Activated CD4-positive, alpha-beta T cell treated with anti-CD3 and anti-CD28 coated beads, Interleukin-2, amount 10 ng/mL, durations not matched to agents 24 days and 14 days (primary cell): ENCODE measurements at places on chromosomes 16 and 17.

DNA sequence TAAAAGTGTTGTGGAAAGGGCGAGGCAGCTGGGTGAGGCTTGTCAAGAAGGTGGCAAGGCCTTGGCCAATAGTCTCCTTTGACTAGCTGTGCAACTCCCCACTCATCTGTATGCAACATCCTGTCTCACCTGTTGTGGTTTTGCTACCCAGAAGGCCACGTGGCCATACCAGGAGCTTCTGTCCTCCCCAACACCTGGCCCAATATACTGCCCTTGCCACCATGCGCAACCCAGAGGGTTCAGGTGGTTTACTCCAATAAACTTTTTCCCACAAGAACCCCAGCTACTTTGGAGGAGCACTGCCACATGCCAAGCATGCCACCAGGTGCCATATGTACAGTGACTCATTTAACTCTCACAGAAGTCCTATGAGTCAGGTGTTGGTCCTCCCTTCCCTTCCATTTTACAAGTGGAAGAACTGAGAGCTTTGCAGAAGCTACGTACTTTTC, 10.2 kb downstream of the MYO19 start:
- DNase-seq = no peak

DNA sequence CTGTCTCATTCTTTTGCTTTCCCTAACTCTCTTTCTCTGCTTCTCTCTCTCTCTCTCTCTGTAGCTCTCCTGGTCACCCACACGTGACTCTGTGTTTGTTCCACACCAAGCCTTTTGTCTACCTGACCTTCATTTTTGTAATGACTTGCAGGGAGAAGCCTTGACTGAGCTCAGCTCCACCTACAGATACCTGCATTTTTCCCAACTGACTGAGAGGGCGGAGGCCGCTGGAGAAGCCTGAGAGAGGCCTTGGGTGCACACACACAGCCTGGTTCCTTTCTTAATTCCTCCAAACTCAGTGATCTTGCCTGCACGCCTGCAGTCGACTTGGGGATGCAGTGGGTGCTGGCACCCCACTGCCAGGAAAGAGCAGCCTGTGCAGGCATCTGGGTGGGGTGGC, 68.8 kb downstream of the LYRM1 start:
- no peak for DNase-seq

GRCh38 chr17:50088952-50089825, 6.0 kb upstream of the PDK2 start:
- DNase-seq = no peak

- DNase-seq = no peak
These were observed 11.8 kb upstream of the TMEM220 start for GRCh38 chr17:10741416-10742135.

GRCh38 chr16:2147981-2148671, at the start of gene RAB26:
TSS of gene RAB26 (plus strand) at chr16:2148625. CDS start at chr16:2148784, 159 bp downstream.
- peak; percentile 92 for DNase-seq

GRCh38 chr16:51391798-51392511, 240.9 kb upstream of the SALL1 start:
- DNase-seq = no peak

DNA sequence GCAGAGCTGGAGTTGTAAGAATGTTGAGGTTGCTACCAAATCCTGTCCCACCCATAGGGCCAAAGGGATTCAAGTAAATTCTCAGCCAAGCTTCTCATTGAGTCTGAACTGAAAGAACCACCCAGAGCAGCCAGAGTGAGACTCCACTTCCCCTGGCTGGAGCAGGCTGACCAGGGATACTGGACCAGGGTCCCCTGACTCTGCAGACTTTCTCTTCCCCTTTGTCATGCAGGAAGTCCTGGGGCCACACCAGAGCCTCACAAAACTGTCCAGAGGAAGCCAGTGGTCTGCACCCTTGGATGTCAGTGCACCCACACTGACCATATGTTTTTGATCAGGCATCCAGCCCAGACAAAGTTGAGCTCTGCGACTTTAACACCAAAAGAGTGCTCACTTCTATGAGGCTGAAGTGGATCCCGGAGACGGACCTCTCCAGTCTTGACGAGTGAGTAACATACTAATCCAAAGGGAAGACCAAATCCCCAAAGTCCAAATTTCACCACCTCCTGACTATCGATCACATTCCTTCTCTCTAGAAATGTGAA, 4.1 kb downstream of the NXN start:
- no peak for DNase-seq

DNA sequence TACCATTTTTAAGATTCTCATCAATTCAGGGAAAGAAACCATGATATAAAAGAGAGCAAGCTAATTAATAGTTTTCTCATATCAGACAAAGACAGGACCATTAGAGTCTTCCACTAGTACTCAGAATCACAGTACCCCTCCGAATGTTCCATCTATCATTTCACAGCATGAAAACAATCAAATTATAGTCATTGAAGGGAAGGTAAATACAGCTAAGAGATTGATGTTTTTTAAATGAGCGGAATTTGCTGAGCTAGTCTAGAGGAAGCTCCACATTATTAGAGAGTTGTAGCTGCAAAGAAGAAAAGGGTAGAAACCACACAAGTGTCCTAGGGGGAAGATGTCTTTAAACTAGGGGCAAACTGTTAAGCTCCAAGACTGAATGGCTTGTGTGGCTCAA, 808.9 kb downstream of the CDH11 start:
- no peak for DNase-seq

DNA sequence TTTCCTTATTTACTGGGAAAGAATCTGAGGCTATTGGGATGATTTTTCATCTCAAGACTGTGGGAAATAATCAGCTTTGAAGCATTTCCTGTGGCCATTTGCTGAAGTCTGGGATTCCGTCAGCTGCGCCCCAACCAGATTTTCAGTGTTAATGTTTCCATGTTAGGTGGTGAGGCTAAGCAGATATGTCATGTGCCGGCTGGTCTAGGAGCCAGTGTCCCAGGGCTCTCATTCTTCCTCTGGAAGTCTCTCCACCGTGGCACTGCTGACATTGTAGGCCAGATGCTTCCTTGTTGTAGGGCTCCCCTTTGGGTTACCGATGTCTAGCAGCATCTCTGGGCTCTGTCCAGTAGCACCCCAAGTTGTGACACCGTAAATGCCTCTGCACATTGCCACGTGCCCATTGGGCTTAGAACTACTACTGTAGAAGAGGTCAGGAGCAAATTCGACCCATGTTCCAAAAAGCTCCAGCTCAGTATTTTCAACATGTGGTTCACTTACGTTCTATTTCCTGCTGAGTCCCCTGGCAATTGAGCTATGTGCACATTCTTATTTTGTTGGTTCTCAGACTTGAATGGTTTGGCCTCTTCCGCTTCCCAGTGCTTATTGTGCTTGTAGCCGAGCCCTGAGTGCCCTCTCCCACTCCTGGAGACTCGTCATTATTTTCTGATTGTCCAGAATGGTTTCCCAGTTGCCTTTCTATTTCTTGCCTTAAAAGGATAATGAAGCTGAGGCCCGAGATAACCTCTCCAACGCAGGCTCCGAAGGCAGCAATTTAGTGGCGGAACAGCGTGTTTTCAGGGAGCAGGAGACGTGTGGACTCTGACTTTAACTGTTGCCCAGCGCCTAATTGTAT, 82.2 kb downstream of the SPECC1 start:
- DNase-seq = no peak

- DNase-seq = no peak
These were observed 203.3 kb downstream of the ZNF423 start for GRCh38 chr16:49652456-49653172.

DNA sequence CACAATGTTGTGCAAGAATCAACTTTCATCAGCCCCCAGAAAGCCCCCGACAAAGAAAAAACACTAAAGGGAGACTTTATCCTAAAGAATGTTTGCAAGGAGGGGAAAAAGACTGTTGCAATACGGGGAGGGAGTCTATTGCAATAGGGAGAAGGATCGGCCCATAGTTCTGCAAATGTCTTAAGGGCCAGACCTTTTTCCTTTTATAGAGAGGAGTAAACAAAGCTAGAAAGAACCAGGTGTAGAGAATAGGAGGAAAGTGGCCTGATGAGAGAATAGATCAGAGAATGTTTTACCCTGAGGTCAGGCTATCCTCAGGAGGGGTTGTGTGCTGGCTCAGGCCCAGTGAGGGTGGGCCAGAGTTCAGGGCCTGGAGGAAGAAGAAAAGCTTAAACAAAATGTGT, 8.7 kb upstream of the CAVIN1 start:
- DNase-seq = no peak

- DNase-seq = no peak
These were observed 56.7 kb downstream of the ZNF423 start for GRCh38 chr16:49799172-49799571.

GRCh38 chr17:83073389-83074063, 5.9 kb upstream of the METRNL start:
- DNase-seq = no peak

GRCh38 chr16:64280317-64280716, 841.5 kb downstream of the CDH11 start:
- no peak for DNase-seq

DNA sequence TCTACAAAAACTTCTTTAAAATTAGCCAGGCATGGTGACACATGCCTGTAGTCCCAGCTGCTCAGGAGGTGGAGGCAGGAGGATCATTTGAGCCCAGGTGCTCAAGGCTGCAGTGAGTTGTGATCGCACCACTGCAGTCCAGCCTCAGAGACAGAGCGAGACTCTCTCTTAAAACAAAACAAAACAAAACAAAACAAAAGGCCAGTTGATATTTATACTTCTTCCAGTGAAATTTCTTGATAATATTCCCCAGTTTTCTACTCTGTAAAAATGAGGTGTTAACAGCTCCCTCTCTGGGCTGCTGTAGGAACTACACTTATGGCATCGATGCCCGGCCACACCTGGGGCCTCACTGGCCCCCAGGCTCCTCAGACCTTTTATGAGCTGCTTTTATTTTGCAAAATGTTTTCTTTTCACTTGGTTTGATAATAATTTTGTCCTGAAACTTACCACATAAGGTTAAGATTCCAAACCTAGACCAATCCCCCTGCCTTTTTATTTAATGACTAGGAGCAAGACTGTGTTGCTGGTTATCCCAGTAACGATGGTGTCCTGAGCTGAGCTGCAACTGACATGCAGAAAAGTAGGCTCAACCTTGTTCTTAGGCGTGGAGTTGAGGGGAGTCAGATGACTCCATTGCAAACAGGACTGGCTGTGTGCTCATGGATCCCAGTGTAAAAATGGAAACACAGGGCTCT, 17.6 kb downstream of the MAPK8IP3 start:
- peak; percentile 86 for DNase-seq

DNA sequence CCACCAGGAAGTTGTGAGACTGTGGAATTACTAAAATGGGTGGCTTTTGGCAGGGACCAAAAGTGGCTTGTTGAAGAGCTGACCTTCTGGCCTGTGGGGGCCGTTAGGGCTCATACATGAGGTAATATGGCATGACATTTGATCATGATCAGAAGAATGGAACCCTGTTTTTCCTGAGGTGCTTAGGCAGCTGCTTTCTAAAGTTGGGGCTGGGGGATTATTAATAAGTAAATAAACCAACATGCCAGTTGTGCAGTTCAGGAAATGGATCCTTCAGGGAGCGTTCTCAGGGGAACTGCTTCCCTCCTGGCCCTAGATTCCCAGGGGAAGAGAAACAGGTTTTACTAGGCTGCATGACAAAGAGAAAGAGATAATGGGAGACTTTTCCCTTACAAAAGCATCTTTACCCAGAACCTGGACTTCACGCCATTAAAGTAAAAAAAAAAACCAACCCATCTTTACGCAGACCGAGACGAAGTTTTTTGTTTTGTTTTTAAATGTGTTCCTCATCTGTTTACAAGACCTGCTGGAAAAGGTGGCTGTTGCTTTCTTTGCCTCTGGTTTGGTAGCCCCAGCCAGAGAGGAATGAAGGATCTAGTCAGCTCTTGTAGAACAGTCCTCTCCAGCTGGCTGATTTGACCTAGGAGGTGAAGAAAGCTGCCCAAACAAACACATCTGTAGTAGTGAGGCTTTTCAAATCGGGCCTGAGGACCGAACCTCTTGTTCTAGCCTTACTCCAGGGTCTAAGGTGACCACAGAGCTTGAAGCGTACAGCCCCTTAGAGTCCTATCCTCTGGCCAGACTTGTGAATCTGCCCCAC, 22.7 kb downstream of the YPEL2 start:
- no peak for DNase-seq

DNA sequence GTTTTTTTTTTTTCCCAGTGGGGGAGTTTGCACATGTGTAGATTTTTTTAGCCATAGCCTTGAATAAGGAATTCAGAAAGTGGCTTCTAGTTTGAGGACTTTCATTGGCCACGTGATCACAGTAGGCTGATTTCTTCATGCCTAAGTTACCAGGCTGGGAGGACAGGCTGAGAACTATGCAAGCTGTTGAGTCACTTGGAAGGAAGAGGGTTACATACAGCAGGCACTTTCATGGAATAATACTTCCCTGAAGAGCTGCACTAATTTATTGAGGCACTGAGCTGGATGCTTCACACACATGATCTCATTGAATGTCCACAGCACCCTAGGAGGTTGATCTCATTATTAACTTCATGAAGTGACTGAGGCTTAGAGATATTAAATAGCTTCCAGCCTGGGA, 22.8 kb downstream of the PRKCB start:
- DNase-seq = no peak

GRCh38 chr16:53982631-53983042, 278.7 kb downstream of the FTO start:
- DNase-seq = no peak

DNA sequence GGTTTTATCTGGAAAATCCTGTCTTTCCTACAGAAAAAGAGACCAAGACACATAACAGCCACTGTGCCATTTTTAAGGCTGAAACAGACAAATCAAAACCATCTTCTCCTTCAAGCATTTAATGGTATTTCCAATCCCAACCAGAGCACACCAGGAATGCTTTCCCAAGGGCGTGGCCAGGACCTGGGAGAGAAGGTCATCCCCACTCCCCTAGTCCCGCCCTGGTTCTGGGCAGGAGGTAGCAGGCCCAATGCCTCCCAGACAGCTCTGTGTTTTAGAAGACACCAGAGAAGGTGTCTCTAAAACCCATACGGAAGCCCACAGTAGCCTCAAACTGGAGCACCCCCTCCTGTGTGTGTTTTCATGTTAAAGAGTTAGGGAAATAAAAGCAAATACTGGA, 214.4 kb downstream of the ZFHX3 start:
- DNase-seq = no peak

DNA sequence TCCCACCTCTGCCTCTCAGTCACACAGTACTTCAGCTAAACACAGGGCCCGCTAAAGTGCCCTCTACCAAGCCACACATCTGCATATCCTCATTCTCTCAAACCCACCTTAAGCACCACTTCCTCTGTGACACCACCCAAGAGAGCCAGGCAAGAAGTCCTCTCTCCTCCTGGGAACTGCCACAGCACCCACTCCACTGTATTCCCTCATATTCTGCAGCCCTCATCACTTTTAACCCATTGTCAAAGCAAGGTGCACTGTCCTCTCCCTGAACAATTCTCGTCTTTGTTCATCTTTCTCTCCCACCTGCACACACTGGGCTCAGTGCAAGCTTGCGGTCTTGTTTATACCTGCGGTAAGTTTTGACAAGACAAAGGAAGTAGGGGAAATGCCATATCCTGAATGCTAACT, 13.6 kb downstream of the CHD9 start:
- DNase-seq = peak; percentile 59

- DNase-seq = peak; percentile 66
These were observed 19.2 kb downstream of the FAM234A start for GRCh38 chr16:253833-254232.

DNA sequence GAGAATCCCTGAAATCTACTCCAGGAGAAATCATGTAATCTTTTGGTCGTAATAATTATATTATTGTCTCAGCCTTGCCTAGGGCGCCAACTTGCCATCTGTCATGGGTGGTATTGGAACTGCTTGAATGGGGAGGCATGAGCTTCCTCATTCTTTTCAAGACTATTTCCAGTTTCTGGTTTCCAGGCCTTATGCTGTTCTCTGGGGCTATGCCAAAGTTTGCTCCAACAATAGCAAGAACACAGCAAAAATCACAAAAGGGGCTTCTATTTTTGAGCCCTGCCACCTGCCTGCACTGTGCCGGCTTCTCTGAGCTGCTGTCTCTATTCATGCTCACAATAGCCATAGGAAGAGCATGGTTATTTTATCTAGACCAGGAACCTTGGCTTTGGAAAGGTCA, 111.7 kb downstream of the SPECC1 start:
- no peak for DNase-seq
